H9 (cell line): ENCODE measurements at places on chromosomes 3 and 15. TPM values are rescaled to one million over a fixed set of nuclear protein-coding genes. Genes with fewer than 3 reads are reported as not detected.

Gene ROPN1B
- not detected in 2 replicates for total RNA-seq

Gene ZPLD1
- total RNA-seq, result not detected in 2 replicates

Gene ZNF774
- total RNA-seq, result 1.0 and 2.5 TPM in 2 replicates

Gene FAM107A
- total RNA-seq, result 0.11 and 0.13 TPM in 2 replicates
